D721Med (cell line): ENCODE measurements at places on chromosomes 16 and 17.

DNA sequence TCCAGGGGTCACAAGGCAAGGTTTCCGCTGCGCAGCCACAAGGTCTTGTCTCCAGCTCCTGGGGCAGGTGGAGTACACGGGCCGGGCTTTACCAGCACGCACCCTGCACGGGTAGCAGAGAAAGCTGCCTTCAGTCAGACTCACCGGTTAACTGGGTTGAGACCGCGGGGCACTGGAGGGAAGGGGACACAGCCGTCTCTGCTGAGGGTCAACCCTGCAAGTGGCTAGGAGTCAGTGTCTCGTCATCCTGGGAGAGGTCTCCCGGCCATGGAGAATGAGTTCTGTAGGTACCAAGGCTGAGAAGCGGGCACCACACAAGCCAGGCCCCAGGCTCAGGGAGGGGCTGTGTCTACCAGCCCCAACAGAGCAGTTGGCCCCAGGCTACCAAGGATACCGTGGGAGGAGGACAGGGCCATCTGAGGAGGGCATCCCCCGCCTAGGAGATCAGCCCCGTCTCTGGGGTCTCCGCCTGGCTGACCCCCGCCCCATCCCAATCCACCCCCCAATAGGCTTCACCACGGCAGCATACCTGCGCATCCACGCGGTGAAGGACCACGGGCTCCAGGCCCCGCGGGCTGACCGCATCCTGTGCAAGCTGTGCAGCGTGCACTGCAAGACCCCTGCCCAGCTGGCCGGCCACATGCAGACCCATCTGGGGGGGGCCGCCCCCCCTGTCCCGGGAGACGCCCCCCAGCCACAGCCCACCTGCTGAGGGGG lies 2.8 kb upstream of the PRRT2 start:
- DNase-seq: no peak

GRCh38 chr16:85240982-85241924 lies 129.0 kb upstream of the CIBAR2 start:
- no peak for DNase-seq

- no peak for DNase-seq
Observed at GRCh38 chr17:41695134-41695661, 6.5 kb downstream of the EIF1 start.

GRCh38 chr17:33647956-33648355 lies 354.9 kb upstream of the ASIC2 start:
- no peak for DNase-seq
